ENCODE measurements at places on chromosomes 13 and 19.

GRCh38 chr19:2255982-2256685, at the start of gene JSRP1:
JSRP1 (minus strand) TSS chr19:2256417; CDS start chr19:2255314, 1,103 bp downstream.
- DNase-seq, result peak; percentile 69

- DNase-seq, result no peak
Measured at GRCh38 chr19:54310543-54310942, 2.4 kb downstream of the LILRA5 start.

DNA sequence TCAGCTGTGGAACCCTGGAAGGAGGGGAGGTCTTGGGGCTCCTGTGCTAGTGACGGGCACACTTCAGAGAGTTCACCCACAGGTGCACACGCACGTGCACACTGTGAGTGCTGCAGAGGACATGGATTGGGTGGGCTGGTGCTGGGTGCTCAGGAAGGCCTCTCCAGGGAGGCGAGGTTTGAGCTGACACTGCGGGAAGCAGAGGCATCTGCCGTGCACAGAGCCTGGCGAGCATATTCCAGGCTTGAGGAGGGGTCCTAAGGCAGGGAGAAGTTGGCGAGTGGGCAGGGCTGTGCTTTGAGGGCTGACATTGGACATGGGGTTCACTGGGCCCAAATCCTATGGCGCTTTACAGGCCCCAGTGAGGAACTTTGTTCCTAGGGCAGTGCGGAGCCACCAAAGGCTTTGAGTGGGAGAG, 25.6 kb downstream of the CCDC8 start:
- DNase-seq, result no peak

DNA sequence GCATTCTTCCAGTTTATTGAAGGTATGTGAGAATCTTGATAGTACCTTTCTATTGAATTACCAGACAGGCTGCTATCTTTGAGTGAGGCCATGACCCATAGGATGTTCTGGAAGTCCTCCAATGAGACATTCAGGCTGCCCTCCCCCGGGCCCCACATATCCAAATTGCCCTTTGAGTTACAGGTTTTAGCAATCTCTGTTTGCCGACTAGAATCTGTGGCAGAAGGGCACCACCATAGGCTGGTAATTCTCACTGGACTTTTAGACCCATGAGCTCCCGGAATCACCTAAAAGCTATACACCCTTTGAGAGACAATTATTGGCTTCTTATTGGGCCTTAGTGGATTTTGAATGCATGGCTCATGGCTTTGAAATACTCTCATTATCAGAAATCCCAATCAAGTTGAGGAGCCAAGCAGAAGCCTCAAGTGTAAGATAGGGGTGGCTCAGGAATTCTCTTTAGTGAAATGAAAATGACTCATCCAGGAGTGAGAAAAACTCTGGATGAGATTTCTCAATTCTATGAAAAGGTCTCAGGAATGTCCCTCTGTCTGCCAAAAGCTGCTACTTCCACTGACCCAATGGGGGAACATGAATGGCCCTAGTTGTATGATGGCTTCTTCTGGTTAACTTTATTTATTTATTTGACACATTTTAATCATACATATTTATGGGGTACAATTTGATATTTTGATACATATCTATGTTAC, 172.1 kb upstream of the CSNK1A1L start:
- DNase-seq, result no peak

GRCh38 chr19:40256512-40256911, 28.6 kb downstream of the AKT2 start:
- DNase-seq, result no peak

DNA sequence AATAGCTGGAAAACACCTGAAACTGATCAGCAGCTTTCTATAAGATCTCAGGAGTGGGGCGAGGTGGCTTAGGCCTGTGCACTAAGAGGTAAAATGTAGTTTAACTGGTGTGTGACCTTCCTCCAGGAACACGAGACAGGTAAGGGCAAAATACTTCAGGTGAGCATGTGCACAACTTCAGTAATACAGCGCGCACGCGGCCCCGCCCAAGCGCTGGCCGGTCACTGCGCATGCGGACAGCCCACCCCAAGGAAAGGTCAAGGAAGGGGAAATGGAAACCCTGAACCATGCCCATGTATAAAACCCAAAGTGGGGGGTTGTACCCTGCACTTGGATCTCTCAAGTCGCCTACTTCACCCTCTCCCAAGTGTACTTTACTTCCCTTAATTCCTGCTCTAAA, 49.4 kb upstream of the ARHGEF7 start:
- no peak for DNase-seq

DNA sequence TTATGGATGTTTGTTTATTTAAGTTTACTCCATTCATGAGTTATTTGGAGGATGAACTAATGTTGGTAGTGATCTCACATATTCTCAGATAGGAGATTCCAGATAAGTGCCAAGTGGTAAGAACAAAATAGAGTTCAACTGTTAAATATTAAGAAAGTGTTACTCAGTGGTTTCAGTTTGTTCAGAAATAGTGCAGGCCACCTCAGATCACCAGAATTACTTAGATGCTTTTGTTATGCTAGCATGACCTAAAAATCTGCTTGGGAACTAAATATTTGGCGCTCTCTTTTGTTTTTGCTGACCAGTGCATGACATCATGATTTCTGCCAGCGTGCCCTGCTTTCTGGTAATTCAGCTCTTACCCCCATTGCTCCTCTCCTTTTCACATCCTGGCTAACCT, 15.6 kb downstream of the CLDN10 start:
- DNase-seq, result no peak

- no peak for DNase-seq
Measured at GRCh38 chr13:46665248-46665632, 112.3 kb downstream of the LRCH1 start.

DNA sequence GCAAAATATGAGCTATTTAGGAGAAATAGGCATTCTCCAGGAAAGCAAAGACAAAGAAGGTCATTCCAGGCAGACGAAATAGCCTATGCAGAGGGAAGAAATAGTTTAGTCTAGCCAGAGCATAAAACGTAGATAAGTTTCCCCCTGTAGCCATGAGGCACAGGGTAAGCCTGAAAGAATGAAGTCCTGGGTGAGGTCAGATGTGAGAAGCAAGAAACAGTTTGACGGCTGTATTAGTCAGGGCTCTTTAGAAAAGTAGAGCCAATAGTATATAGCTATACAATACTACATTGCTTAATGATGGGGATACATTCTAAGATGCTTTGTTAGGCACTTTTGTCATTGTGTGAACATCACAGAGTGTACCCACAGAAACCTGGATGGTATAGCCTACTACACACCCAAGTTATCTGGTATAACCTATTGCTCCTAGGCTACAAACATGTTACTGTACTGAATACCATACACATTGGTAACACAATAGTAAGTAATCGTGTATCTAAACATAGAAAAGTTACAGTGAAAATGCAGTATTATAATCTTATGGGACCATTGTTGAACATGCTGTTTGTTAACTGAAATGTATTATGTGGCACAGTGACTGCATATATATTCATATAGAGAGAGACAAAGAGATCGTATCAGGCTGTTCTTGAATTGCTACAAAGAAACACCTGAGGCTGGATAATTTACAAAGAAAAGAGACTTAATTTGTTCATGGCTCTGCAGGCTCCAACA, 59.3 kb upstream of the WDFY2 start:
- DNase-seq, result no peak

- no peak for DNase-seq
Measured at GRCh38 chr13:72805676-72806346, 23.9 kb downstream of the PIBF1 start.

DNA sequence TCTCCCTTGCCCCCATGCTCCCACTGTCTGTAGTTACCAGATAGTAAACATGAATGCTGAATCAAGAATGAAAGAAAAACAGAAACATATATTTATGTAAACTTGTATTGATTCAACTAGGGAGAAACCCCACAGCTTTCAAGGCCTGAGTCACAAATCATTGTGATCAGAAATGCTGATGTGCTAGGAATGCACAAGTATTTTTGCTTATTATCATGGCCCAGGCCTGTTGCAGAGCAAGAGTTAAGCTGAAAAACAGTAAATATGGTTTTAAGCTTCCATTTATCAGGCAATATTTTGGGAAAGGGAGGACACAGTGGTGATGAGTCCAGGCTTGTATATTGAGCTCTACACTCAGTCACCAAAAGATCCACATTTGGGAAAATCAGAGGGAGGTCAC, 669.6 kb downstream of the DIAPH3 start:
- no peak for DNase-seq
